Natural killer cell treated with Interleukin-12 subunit alpha and Interleukin-12 subunit beta and Interleukin-15 and Interleukin-18, amount 100 ng/mL, for 72 hours (primary cell): ENCODE measurements at places on chromosomes 11 and 22.
A peak's percentile ranks its signal among the peaks of the same experiment; 100 is the strongest.

- no peak for DNase-seq
These were observed 54.6 kb downstream of the MCM5 start for GRCh38 chr22:35454416-35455054.

DNA sequence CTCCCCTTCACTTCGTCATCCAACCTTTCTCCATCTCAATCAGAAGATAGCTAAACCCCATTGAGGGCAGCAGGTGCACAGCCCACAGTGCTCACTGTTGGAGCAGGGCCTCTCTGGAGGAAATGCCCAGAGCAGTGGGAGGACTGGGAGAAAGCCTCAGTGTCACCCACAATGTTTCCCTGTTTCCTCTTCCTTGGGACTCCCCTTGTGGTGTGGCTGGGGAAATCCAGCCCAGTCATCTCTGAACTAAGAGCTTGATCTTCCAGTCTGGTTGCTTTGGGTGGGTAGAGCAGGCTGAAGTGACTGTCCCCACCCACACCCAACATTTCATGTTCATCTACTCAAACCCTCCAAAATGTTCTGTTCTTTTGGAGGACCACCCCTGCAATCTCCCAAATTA lies 29.8 kb upstream of the EED start:
- peak; percentile 89 for DNase-seq

- no peak for DNase-seq
These were observed 43.5 kb downstream of the MN1 start for GRCh38 chr22:27757928-27758525.

DNA sequence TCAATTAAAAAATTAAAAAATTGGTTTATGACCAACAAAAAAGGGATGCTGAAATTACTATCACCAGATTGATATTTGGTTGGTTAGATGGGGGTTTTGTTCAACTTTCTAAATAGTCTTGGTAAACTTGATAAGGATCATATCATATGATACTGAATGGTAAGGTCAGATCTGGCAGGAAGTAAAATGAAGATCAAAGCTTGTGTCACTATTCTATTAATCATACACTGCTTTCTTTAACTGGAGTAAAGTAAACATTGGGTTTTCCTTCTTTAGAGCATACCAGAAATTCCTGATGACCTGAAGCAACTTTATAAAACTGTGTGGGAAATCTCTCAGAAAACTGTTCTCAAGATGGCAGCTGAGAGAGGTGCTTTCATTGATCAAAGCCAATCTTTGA lies 40.2 kb downstream of the RRM1 start:
- DNase-seq = no peak

DNA sequence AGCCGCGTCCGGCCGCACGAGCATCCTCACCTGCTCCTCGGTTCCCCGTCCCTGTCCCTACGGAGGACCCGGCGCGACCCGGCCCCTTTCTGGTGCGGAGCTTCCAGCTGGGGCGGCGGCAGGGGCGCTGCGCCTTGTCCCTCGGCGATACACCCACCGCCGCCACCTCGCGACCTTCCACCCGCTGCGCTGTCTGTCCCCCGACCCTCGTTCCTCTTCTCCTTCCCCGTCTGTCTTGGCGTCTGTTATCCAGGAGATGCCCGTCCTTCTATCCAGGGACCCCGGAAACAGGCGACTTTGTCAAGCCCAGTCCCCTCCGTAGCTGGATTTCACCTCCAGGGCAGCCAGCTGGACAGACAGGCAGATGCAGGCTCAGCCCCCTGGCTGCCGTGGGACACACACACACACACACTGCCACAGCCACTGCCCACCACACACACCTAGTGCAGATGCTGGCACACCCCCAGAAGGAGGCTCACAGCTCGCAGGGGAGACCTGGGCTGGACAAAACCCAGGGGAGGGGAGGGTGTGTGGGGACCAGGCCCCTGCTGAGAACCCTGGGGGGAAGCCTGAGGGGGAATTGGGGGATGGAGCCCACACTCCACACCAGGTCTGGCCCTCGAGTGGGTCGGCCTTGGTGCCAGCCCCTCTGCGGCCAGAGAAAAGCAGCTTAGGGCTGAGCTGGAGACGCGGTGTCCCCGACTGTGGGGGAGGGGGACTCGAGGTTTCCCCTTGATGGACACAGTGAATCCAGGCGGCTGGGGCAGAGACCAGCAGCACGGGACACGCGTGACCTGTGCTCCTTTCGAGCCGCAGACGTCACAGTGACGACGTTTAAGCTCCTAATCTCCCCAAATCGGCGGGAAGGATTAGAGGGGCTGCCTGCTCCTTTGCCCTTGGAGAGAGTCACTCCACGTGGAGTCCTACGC lies 788 bp downstream of the DRD4 start:
- DNase-seq = no peak

DNA sequence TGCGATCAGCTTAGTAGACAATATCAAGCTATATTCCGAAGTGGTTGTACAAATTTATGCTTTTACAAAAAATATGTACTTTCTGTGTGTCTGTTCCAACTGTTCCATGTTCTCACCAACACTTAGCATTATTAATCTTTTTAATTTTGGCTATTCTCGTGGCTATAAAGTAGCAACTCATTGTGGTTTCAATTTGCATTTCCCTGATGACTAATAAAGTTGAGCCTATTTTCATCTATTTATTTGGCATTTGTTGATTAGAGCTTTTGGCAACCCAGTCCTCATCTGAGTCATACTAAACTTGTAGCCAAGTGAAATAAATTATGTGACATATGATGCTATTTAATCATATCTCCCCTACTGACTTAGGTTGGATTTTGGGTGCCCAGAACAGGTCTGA lies 115.9 kb downstream of the FBXO7 start:
- DNase-seq = no peak

- DNase-seq = no peak
These were observed 125.9 kb downstream of the RCN1 start for GRCh38 chr11:32216749-32217148.

- no peak for DNase-seq
These were observed 33.1 kb downstream of the EHF start for GRCh38 chr11:34653851-34654482.

DNA sequence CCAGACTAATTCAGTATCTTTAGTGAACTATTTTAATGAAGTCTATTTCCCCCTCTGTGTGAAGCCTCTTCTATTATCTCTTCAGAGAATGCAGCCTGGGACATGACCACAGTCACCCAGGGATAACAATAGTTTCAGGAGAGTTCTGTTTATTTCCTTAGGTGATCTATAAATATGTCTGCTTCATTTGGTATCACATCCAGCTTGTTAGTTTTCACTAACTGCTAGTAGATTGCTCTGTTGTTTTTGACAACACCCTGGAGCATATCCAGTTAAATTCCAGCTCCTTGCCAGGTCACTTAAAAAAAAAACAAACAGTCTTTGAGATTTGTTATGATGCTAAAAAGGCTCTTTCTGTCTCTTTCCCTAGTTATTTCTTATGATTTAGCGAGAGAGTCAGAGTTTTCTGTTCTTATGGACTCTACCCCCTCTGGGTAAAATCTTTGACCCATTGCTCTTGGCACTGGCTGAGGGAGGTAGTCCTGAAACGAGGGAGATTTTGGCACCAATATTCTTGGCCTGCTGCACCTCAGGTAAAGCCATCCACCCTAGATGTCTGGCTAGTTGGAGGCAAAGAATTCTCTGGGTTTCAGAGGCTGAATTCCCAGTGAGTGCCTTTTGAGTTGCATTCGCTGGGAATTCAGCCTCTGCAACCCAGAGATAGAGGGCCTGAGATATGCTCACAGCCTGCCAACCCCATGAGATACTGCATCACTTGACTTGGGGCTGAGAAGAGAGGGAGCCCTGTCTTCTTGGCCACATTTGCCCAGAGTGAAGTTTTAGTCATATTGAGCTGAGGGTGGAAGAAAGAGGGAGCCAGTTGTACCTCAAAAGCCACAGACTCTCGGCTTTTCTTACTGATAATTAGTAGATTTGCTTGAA lies 159.1 kb downstream of the PGR start:
- no peak for DNase-seq

DNA sequence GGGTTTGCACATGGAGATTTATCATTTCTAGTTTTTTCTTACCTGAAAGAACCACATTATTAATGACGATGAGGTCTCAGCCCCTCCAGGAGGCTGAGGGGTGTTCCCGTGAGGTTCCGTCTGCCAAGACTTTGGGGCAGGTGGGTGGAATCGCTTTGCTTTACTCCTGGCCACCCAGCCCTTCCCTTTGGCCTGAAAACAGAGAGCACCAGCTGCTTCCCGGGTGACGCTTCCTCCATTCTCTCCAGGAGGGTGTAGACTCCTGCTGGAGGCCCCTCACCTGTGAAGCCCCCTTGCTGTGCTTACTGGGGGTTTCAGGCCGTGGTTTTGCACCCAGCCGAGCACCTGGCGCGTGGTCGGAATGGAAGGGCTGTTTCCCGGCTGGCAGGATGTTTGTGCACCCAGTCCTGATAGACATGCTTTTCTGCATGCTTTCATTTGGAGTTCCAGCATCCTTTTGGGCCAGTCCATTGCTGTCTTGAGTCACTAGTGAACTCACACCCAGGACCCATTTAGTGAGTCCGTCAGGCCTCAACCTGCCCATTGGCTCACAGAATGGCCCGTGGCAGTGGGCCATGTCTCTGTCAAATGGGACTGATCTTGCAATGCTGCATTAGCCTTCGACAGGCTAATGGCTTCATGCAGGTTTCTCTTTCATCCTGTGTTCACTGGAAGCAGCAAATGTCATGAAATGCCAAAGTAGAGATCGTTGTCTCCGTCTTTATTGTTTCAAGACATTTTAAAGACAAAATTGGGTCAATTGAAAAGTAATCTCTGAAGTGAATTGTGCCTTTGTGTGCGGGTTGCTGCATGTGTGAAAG lies 360.8 kb downstream of the TBC1D22A start:
- peak; percentile 55 for DNase-seq

DNA sequence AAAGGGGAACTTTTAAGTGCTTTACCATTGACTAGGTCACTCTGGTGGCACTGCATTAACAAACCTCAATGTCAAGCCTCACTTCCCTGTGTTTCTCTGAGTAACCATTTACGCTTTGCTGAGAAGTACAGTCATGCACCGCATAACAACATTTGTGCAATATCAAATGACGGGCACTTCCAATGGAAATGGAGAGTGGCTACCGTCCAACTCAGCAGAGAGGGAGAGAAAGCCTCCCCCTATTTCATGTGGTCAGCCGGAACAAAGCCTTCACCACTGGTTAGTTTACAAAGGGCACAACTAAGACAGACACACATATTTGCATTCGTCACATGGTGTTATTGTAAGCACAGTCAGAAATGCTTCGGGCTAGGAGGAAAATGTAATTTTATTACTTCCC lies 117.3 kb downstream of the RASSF10 start:
- no peak for DNase-seq
